ENCODE measurements at places on chromosomes 6 and 20.
A peak's percentile ranks its signal among the peaks of the same experiment; 100 is the strongest.

GRCh38 chr6:137767911-137768690 lies 99.0 kb upstream of the TNFAIP3 start:
- H3K27ac ChIP-seq, result no peak overlapping the region
- H3K4me1 ChIP-seq, result no peaks in the 10 kb centered on the region
- H3K27me3 ChIP-seq, result no peaks in the 10 kb centered on the region
- DNase-seq, result no peak
- H3K4me3 ChIP-seq, result no peak overlapping the region
- no peaks in the 10 kb centered on the region for H3K36me3 ChIP-seq

GRCh38 chr20:51563174-51563485 lies 20.6 kb upstream of the NFATC2 start:
- H3K27me3 ChIP-seq, result no peaks in the 10 kb centered on the region
- H3K27ac ChIP-seq, result no peak overlapping the region
- no peaks in the 10 kb centered on the region for H3K36me3 ChIP-seq
- H3K4me1 ChIP-seq, result peaks cover 24% of the 10 kb centered on the region

GRCh38 chr20:3239026-3239866 lies at the start of gene SLC4A11:
TSS of gene SLC4A11 (minus strand) at chr20:3239190. CDS start at chr20:3239137, 53 bp downstream.
- H3K36me3 ChIP-seq, result no peaks in the 10 kb centered on the region
- H3K27ac ChIP-seq, result no peak within 1 kb of the TSS
- H3K4me1 ChIP-seq, result peaks cover 6% of the 10 kb centered on the region
- DNase-seq, result peak; percentile 72
- peak within 1 kb of the TSS; percentile 84 for H3K4me3 ChIP-seq
- H3K27me3 ChIP-seq, result peaks cover 28% of the 10 kb centered on the region

- peaks cover 10% of the 10 kb centered on the region for H3K4me1 ChIP-seq
- no peaks in the 10 kb centered on the region for H3K36me3 ChIP-seq
- DNase-seq, result peak; percentile 82
- H3K4me3 ChIP-seq, result peak overlapping the region; percentile 48
- no peak overlapping the region for H3K27ac ChIP-seq
Observed at GRCh38 chr6:36660771-36661471, 17.6 kb upstream of the CDKN1A start.

DNA sequence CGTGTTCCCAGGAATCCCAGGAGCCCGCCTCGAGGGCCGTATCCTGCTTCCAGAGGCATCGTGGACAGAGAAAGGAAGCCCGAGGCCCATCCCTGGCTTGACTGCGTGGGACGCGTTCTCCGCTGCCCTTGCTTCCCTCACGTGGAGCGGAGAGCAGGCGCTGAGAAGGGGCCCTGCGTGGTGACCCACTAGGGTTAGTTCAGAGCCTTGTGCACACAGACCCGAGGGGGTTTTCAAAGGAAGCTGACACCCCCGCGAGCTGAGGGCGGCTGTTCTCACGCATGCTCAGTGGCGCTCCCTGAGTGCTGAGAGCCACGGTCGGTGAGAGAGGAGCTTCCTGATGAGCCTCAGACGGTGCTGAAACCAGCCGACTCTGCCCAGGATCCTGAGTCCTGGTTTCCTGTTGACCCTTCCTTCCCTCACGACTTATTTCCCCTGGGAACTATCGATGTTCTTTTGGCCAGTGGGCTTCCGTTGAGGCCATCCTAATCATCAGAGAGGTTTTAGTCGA lies 28.9 kb upstream of the CCR6 start:
- no peak for DNase-seq
- H3K27me3 ChIP-seq, result no peaks in the 10 kb centered on the region
- H3K27ac ChIP-seq, result no peak overlapping the region
- H3K4me3 ChIP-seq, result peak overlapping the region; percentile 36

DNA sequence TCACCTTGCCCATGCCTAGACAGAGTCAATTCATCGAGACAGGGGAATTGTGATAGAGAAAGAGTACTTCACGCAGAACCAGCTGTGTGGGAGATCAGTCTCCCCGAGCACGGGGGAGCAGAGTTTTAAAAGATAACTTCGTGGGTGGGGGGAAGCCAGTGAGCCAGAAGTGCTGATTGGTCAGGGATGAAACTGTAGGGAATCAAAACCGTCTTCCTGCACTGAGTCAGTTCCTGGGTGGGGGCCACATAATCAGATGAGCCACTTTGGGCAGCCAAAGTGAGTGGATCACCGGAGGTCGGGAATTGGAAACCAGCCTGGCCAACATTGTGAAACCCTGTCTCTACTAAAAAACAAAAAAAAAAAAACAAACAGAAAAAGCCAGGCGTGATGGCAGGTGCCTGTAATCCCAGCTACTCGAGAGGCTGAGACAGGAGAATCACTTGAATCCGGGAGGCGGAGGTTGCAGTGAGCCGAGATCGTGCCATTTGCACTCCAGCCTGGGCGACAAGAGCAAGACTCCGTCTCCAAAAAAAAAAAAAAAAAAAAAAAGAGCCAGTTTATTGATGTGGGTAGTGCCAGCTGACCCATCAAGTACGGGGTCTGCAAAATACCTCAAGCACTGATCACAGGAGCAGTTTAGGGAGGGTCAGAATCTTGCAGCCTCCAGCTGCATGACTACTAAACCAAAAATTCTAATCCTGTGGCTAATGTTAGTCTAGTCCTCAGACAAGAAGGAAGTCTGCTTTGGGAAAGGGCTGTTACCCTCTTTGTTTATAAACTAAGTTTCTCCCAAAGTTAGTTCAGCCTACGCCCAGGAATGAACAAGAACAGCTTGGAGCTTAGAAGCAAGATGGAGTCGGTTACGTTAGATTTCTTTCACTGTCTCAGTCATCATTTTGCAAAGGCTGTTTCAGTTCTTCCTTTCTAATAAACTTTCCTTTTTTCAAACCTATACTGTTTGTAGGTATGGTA lies 3.9 kb upstream of the TRIM39 start:
- H3K27me3 ChIP-seq, result no peaks in the 10 kb centered on the region
- peaks cover 22% of the 10 kb centered on the region for H3K4me1 ChIP-seq
- no peaks in the 10 kb centered on the region for H3K36me3 ChIP-seq
- DNase-seq, result peak; percentile 48

Measured in psoas muscle (tissue), 8 donors.